ENCODE measurements at places on chromosomes 4 and X. TPM values are rescaled to one million over a fixed set of nuclear protein-coding genes. Genes with fewer than 3 reads are reported as not detected.

DNA sequence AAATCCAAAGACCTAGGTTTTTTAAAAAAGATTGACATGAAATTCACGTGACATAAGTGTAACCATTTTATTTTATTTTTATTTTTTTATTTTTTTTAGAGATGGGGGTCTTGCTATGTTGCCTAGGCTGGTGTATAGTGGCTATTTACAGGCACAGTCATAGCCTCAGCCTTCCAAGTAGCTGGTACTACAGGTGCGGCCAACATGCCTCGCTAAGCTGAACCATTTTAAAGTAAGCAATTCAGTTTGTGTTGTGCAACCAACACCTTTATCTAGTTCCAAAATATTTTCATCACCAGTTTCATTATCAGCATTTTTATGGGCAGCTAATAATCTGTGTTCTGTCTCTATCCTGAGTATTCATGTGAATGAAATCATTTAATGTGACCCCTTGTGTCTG lies 107.5 kb upstream of the ENPEP start:
- DNase-seq, result no peak

DNA sequence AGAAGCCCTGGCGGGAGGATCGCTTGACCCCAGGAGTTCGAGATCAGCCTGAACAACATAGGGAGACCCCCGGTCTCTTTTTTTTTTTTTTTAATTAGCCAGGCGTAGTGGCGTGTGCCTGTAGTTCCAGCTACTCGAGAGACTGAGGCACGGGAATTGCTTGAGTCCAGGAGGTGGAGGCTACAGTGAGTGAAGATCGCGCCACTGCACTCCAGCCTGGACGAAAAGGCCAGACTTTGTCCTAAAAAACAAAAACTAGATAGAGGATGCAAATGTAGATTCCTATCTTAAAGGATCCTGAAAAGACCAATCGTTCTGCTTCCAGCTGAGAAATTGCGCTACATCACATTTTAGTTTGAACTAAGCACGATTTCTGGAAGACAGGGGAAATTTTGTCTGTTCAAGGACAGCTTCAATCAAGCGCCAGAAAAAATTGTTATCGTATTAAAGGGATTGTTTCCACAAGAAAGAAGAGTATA lies 627 bp upstream of the HSD17B11 start:
- no peak for DNase-seq

GRCh38 chrX:133995759-133996158 lies 10.4 kb upstream of the GPC3 start:
- no peak for DNase-seq

DNA sequence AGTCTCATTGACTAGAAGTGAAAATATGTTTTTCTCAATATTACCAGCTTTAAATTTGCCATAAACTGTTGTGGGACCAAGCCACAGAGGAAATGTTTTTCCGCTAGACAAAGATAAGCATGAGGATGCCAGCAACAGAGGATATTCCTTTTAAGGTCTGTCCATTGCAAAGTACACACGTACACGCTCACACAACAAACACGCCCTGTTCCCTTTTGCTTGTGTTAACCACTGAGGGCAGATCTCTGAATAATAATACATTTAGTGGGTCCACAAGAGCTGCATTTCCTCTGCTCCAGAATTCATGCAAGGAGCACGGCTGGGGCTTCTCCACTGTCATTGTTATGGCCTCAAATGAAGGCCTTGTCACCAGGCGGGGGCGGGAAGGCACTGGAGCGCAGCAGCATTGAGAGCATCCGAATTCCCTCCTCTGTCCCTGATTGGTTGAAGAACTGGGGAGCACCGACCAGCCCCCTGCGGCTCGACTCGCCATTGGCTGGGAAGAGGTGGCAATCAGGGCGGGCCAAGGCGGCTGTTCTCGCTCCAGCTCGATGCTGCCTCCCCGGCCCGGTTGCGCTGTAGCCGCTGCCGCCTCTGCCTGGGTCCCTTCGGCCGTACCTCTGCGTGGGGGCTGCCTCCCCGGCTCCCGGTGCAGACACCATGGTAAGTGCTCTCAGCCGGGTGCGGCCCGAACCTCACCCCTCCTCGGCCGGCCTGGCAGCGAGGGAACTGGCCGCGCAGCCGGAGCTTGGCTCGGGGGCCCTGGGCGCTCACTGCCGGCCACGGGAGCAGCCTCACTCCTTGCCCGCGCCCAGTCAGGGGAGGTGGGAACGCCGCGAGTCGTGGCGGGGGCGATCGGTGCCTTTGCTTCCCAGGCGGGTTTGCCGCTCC lies at the start of gene GUCY1B1:
TSS of gene GUCY1B1 (plus strand) at position 541 of the 891 bp plus-strand sequence. CDS start at position 661, 120 bp downstream.
- DNase-seq, result peak; percentile 94

GRCh38 chrX:106726485-106727437 lies at the start of gene RNF128:
Gene RNF128 (plus strand): TSS chrX:106726701. CDS start chrX:106726914, 213 bp downstream.
- peak; percentile 0 for DNase-seq

INTU gene
- 1.3 TPM for total RNA-seq

DNA sequence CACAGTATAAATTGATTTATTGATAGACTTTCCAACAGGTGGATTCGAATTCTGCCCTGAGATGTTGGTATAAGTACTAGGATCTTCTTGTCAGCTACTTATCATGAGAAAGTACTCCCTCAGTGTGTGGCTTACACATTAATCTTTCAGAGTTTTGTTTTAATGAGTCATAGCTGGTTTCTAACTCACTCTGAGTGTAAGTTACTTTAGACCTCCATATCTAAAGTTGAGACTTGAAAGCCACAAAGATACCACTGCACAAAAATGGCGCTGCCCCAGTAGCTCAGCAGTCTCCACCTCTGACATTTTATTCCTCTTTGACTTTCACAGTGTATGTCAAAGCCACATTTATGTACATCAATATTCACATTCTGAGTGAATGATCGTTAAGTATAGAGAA lies 318.5 kb downstream of the ARAP2 start:
- DNase-seq, result no peak

- peak; percentile 48 for DNase-seq
These were observed 93.2 kb downstream of the WFS1 start for GRCh38 chr4:6362896-6363295.

GRCh38 chrX:133364865-133365264 lies 50.4 kb downstream of the GPC4 start:
- no peak for DNase-seq

DNA sequence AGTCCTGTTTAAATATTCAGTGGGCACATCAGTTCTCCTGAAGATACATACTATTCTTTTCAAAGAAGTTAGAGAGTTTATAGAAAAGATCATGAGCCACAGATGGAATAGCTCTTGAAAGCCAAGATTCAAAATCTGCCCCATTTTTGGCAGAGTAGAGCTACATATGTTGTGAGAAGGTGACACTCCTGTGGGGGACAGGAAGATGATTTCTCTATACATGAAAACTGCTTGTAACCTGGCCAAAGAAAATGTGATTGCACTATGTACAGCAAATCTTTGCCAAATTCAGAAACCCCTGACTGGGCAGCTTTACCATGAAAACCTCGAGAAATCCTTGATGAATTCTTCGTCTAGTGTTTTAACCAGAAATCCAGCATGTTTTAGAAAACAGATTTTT lies 44.9 kb downstream of the GPM6A start:
- DNase-seq, result no peak

ODAPH gene
- total RNA-seq, result not detected

DNA sequence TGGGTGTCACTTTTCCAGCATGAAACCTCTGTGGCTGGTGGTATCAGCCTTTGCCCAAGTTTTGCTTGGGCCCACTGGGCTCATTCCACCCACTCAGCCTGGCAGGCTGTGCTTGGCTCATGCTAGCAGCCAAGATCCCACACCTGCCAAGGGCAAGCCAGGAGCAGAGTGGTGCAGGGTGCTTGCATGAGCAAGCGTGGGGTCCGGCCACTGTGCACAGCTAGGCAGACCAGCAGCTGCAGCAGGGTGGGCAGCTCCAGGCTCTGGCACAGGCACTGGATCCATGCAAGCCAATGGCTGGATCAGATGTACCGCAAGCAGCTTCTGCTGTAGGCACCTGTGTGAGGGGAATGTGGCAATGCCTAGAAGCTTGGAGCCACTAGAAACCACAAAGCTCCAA lies 253.9 kb downstream of the SPOCK3 start:
- no peak for DNase-seq

- DNase-seq, result peak; percentile 80
These were observed 13.8 kb upstream of the ENOX2 start for GRCh38 chrX:130916636-130917422.

DNA sequence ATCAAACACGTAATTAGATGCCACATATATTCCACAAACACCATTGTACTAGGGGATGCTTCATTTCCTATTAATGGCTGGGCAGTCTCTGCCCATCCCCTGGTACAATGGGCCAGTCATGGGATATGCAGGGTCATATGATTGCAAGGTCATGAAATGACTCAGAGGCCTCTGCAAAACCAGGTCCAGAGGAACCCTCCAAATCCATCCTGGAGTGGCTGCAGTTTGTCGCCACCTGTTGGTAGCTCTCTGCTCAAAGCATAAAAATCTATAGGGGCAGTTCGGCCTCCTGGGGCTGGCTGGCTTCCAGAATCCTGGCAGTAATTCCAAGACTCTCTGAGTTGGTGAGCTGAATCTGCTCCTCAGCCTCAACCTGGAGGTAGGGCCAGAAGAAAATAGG lies 22.9 kb upstream of the PUDP start:
- DNase-seq, result peak; percentile 37

GRCh38 chr4:123943976-123944375 lies 547.4 kb downstream of the SPRY1 start:
- DNase-seq, result no peak

DNA sequence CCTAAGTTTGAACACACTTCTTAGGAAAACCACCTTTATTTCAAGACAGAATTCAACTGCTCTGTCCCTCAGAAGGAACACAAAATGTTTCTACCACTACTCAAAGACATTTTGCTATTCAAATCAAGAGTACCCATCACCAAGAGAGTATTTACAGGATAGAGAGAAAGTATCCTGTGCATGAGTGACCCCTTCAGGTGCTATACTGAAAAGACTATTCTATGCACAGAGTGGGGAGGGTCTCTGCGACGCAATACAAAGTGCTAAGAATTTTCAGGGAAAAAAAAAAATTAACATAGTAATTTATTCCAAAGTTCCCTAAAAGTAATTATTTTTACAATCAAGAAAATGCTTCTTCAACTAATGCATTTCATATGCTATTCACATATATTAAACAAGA lies 346.4 kb upstream of the FAM241A start:
- no peak for DNase-seq

DNA sequence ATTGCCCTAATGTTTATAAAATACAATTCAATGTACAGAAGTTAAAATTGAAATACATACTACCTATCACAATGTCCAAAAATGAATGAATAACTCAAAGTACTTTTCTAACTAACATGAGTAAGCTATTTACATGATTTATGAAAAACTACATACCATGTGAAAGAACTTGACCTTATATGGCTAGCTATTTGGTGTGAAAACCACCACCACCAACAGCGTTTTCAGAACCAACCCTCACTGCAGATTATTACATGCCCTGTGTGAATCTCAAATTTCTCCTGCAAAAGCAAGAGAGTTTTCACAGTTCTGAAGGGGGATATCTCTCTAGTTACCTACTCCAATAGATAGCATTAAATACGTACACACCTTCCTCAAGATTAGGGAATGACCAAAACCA lies 198.5 kb downstream of the SPATA18 start:
- no peak for DNase-seq

DNA sequence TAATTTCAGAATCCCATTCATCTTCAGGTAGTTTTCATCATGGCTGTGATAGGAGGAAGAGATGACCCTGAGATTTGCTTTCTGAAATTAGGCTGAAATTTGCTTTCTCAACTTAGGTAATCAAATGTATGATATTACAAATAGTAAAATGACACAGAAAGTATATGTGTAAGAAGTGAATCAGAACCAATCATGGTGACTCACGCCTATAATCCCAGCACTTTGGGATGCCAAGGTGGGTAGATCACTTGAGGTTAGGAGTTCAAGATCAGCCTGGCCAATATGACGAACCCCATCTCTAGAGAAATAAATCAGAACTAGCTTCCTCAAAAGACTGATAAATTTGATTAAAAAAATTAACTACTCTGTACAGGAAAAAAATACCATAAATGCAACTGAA lies 555.4 kb downstream of the STPG2 start:
- DNase-seq, result no peak

DNA sequence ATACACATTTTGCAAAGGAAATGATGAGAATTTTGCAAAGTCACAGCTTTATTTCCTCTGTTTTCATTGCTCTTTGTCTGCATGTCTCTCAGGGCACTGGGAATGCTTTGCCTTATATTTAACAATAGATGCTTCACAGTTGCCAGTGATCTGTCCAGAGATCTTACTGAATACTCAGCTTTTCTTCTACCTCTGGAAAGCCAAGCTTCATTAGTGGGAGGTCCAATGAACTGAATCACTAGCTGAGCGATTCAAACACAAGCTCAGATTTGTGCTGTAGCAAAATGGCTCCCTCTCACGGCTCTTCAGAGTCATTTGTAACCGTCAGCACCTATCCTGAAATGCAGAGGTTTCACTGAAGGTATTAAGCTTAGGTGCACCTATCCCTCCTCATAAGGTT lies 138.9 kb downstream of the DCLK2 start:
- DNase-seq, result peak; percentile 81

DNA sequence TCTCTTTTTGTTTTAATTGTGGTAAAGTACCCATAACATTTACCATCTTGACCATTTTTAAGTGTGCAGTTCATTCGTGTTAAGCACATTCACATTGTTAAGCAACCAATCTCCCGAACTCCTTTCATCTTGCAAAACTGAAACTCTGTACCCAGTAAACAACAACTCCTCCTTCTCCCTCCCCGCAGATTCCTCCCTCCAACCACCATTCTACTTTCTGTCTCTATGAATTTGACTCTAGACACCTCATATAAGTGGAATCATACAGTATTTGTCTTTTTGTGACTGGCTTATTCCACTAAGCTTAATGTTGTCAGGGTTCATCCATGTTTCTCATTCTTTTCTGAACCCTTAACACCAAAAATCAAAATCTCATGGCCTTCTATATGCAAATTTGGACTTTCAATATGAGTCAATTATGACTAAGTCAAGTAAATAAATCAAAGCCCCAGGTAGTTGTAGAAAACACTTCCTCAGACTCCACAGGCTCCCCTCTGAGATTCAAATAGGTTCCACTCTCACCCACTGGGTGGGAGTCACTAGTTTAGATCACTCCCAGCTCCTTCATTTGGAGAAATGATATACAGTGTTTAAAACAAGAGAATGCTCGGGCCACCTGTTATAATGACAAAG lies 9.8 kb upstream of the RTL5 start:
- DNase-seq, result no peak

PRDM8 gene
- 1.2 TPM for total RNA-seq

GRCh38 chrX:23436875-23437274 lies 102.2 kb downstream of the PTCHD1 start:
- DNase-seq, result no peak

DNA sequence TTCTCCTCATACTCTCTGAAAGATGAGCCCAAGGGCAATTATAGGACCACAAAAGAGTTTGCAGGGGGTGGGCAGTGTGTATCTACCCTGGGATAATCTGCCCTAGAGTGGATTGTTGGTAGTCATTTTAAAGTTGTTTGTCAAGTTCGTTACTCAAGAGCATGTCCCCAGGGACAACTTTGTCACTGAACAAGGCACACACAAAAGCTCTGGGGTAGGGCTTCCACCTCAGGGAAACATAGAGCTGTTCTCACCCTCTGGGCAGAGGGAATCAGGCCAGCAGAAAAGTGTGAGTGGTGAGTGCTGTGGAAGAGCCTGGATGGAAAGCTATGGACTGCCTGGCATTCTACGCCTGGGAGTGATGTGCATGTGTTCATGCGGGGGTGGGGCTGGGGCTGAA lies 23.3 kb upstream of the LEF1 start:
- DNase-seq, result no peak

SPIN2A gene
- total RNA-seq, result 0.20 TPM

UCHL1 gene
- 11.7 TPM for total RNA-seq

All from lung microvascular endothelial cell (primary cell).